Stimulated activated CD4-positive, alpha-beta T cell treated with anti-CD3 and anti-CD28 coated beads, Interleukin-1b, Interleukin-23, amount 100 ng/mL, for 4 hours (primary cell): ENCODE measurements at places on chromosomes 6 and 20.
A peak's percentile ranks its signal among the peaks of the same experiment; 100 is the strongest.

DNA sequence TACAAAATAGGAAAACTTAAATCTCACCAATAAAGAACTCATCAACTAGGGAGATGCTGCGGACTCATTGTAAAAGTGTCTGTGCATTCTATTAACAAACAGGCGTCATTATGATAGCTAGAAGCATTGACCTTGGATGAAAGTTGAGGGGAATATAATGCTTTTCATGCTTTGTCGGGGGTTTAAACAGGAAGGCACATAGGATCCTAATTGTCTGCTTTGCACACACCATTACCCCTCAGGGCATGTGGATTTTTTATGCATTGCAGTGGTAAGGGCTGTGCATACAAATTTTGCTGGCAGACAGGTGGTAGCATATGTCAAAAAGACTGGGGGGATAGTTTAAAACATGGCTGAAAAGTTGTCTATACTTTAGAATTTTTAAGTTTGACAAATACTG is 447.9 kb upstream of the PLCB4 start:
- no peak for DNase-seq

DNA sequence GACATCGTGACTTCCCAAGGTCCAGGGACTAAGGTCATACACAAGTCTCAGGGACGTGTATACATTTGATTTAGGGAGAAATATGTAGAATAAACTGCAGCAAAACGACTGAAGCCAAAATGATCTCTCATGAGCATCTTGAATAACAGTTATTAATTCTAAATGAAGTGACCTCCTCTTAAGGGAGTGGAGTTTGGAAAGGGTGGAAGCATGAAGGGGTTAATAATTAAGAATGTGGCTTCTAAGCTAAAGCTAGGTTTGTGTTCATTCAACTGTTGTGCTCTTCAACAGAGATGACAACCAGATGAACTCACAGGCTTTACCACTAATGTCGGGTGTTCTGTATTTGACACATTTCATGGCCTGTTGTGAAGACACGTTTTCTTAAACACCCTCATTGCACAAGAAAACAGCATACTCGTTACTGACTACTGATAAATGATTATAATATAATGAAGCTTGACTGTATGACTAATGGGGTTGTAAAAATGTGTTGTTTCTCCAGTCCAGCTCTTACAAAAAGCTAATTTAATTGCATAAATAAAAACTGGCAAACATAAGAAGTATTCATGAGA is 1.5 kb downstream of the PPP1R14C start:
- no peak for DNase-seq

DNA sequence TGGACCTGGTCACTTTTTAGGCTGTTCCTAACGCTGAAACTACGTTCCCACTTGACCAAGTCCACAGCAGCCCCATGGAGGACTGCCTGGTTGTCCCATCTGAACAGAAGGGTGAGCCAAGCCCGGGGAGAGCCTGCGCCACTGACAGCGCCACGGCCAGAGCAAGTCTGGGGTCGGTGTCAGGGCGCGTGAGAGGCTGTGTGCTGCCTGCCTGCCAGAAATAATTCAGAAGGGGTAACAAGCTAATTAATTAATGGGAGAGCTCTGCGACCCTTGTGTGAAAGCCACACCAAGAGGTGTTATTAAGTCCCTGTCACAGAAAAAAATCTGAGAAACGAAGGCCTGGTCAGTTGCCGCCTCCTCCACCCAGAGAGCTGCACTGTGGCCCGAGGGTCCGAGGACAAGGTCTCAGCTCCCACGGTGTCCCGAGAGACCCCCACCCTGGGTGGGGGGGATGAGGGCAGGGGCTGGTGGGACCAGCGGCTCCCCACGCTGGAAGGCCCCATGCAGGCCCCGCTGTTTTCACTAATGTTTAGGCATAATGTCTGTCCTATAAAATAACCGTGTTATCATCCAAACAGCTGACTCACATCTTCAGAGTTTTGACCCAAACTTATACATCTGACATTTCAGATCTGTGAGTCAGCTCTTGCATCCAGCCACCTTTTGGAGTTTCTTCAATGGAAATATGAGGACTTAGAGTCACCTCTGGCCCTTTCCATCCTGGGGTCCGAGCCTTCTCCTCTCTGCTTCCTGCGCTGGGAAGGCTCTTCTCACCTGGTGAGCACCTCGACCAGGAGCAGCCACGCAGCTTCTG is 58.5 kb downstream of the DLL1 start:
- DNase-seq, result no peak

DNA sequence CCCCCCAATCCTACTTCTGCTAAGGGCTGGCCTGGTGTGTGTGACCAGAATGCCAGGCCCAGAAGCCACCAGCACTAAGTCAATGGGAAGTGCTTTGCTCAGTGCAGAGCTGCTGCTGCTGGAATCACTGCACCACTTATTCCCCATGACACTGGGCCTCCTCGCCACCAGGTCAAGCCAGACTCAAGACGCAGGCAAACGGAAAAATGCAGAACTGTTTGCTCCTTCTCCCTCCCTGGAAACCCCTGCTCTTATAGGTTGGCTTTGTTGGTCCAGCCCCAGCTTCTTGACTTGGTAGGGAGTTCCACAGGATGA is 121.9 kb downstream of the PHACTR3 start:
- DNase-seq, result no peak

- no peak for DNase-seq
These were observed 21.3 kb downstream of the RNF217 start for GRCh38 chr6:124983383-124984083.

GRCh38 chr20:60573003-60573680 is 614.9 kb downstream of the CDH26 start:
- DNase-seq, result no peak

DNA sequence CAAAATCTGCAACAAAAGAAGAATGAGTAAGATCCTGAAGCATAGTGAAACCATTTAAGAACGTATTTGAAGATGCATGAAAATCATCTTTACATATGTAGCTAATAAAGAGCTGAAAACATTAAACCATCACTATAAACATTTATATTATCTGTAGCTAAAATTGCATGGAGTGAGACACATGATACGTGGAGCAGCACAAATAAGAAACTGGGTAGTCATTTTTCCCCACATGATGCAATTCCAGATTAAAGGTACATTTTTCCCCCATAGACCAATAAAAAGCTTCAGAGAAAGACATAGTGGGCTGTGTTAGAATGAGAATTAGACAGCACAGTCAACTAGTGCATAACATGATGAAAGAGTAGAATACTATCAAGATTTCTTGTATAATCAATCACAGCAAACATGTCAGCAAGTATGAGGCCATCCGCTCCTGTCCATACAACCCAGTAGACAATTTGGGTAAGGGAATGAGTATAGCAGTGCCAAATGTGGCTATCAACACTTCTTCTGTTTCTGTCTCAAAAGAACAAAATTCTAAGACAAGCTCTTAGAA is 67.0 kb downstream of the RSPO3 start:
- no peak for DNase-seq

- DNase-seq, result no peak
These were observed 457.4 kb upstream of the CDH4 start for GRCh38 chr20:60794674-60795073.

DNA sequence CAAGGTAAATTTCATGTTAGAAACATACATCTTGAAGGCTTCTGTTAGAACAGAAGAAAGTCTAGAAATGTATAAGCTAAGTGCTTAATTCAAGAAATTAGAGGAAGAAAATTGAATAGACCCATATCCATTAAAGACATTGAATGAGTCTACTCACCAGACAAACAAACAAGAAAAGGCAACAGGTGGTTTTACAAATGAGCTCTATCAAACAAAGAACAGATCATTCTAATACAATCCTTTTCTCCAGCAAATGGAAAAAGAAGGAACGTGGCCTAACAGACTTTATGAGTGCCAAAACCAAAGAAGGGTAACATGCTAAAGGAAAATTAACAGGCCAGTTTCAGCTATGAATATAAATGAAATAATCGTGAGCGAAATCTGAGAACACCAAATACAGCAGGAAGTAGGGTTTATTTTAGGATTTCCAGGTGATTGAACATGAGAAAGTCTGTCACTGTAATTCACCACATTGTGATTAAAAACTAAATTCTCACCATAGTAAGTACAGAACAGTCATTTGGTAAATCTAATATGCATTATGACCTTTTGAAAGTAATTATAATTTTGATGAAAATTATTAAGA is 22.6 kb downstream of the MTHFD1L start:
- DNase-seq, result no peak

GRCh38 chr6:41071501-41071922 is 644 bp downstream of the OARD1 start:
- DNase-seq, result no peak

DNA sequence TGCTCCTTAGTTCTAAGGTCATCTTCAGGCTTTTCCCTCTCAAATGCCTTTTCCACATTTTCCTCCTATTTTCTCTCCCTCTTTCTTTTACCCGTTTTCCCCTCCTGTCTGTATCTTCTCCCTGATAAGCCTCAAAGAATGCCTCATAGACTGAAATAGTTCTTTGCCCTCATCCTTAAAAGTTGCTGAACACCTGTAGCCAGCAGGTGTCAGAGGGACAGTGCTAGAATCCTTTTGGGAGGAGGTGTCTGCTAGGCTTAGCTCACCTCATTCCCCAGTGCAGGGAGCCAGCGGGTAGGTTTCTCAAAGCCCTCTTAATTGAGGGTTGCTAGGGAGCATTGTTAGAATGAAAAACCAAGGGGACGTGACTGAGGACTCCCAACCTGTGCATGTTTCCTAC is 204.0 kb downstream of the TSHZ2 start:
- no peak for DNase-seq

GRCh38 chr6:35305117-35305516 is 7.5 kb downstream of the DEF6 start:
- no peak for DNase-seq

GRCh38 chr6:147648916-147649315 is 140.4 kb downstream of the SAMD5 start:
- no peak for DNase-seq

DNA sequence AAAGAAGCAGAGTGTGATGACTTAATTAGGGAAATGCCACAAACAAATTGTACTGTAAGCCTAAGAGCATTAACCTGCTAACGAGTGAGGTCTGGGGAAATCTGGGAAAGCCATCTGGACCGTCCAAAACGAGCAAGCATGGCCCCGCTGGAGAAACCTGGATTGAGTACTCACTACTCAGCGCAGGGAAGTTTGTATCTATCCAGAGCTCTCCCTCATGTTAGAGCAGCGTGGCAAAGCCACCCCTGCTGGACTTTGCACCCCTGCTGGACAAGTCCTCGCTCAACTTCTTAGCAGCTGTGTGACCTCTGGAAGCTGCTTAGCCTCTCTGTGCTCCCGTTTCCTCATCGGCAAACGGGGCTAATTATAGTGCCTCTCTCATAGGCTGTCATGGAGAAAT is 37.3 kb downstream of the PSMG4 start:
- no peak for DNase-seq

- no peak for DNase-seq
These were observed 110.9 kb downstream of the SH3BGRL2 start for GRCh38 chr6:79742030-79742429.

DNA sequence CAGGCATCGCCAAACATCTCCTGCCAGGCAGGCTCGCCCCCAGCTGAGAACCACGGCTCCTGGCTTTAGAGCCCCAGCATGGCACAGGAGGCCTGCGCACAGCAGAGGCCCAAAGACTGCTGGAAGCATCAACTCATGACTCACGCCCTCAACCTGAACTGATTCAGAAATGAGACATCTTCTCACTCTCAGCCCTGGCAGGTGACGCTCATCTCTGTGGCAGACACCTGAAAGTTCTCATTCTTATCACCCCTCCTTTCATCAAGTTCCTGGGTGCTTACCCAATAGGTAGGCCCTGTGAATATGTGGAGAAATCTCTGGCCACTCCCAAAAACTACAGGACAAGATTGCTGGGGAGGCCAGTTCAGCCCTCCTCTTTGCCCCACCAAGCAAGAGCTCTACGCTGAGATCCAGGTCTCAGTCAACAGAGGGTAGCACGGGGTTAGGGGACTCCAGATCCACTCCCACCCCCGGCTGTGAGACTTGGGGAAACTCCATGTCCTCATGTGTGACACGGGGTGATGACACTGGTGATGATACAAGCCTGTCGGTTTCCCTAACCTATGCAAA is 11.3 kb downstream of the NFATC2 start:
- DNase-seq, result peak; percentile 60

DNA sequence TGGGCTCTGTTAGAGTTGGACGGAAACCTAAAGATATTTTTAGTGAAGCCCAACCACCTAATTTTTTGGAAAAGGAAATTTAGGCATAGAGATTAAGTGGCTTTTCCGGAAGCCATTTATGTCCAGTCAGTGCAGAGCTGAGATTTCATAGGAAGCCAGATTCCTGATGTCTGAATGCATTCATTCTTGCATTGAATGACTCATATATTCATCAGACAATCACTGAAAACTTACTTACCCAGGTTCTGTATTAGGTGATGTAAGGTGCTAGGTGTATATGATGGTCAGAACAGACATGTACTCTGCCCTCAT is 4.1 kb downstream of the SH3BGRL2 start:
- DNase-seq, result no peak

GRCh38 chr6:44220913-44221290 is 2.5 kb upstream of the SLC29A1 start:
- no peak for DNase-seq

- DNase-seq, result no peak
These were observed 34.2 kb downstream of the MAFB start for GRCh38 chr20:40654876-40655275.

- no peak for DNase-seq
These were observed 89.7 kb upstream of the QKI start for GRCh38 chr6:163324688-163325389.

- DNase-seq, result no peak
These were observed 15.7 kb upstream of the SGK2 start for GRCh38 chr20:43543138-43543537.

DNA sequence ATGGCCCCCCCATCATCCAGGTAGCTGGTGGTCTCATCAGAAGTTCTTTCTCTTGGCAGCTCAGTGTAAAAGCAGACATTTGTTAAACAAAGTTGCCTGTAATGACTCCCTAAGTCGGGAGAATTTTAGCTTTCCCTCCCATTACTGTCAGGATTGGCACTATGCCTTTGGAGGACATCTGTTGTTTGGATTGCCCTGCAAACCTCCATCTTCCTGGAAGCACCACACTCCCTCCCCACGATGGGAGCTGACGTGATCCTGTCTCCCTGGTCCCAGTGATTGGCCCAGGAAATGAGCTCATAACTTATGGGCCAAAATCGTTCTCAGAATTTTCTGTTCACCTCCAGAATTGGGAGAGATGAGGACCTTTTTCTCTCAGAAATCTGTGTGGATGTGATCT is 42.6 kb upstream of the CNR1 start:
- no peak for DNase-seq

- DNase-seq, result no peak
These were observed 243.6 kb downstream of the PACRG start for GRCh38 chr6:162971356-162971755.
